ENCODE measurements at places on chromosomes 2 and 18.

DNA sequence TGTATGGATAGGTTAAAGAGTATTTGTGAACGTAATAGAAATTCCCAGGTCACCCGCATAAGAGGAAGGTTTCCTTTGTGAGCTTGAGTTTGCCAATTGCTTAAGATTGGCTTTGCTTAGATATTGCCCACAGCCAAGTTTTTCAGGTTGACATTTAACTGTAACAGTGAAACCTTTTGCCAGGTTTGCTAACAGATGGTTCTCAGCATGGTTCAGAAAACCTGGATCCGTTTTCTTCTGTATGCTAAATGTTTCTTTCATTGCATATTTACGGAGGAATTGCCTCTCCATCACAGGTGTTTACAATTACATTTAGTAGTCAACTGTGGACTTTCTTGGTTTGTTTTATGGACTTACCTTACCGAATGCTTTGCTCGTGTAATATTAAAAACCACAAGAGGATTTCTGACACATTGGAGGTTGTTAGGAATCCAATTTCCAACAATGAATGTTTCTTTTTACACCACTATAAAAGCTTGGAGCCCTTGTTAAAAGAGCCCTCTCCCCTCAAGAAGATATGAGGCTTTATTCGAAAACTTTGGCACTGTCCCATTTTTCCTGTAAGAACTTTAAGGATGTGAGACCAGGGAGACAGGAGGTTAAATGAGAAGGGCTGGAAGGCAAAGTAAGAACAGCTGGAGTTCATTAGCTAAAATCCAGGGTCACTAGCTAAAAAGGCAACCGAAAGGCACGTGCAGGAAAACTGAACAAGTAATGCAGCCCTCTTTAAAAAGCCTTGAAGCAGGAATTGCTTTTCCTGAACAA lies 7.8 kb downstream of the CDK15 start:
- no peak for DNase-seq

- DNase-seq = no peak
Observed at GRCh38 chr18:69992776-69993175, 45.1 kb upstream of the CD226 start.

- no peak for DNase-seq
Observed at GRCh38 chr2:27655155-27655951, 8.1 kb downstream of the SUPT7L start.

DNA sequence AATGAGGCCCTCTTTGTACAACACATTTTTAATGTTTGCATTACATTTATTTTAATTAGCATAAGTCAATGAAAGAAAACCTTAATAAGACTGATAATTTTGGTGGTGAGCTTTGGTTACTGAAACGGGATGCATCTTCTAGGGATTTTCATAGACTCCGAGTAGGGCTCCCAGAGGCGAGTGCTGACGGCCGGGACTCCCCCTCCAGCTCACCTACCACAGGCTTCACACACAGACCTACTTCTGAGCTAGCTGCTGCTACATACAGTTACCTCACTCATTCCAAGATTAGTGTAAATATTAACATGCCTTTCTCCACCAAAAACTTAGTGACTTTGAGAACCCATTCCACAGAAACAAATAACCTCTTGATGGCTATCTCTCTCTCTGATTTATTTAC lies 271.1 kb downstream of the GALR1 start:
- DNase-seq = no peak

DNA sequence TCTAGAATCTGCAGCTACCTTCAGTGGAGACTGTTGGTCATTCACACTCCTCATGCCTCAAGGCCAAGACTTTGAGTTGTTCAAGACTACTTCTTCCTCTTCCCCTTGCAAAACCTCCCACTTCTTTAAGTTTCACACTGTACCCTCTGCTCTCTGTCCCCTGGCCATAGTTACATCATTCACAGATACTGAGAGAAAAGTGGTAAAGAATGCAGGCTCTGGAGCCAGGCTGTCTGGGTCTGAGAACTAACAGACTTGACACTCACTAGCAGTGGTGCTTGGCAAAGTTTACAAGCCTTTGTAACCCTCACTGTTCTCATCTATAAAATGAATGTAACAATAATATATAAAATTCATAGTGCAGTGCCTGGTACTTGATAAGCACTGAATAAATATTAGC lies 61.8 kb downstream of the CDH20 start:
- DNase-seq = no peak

DNA sequence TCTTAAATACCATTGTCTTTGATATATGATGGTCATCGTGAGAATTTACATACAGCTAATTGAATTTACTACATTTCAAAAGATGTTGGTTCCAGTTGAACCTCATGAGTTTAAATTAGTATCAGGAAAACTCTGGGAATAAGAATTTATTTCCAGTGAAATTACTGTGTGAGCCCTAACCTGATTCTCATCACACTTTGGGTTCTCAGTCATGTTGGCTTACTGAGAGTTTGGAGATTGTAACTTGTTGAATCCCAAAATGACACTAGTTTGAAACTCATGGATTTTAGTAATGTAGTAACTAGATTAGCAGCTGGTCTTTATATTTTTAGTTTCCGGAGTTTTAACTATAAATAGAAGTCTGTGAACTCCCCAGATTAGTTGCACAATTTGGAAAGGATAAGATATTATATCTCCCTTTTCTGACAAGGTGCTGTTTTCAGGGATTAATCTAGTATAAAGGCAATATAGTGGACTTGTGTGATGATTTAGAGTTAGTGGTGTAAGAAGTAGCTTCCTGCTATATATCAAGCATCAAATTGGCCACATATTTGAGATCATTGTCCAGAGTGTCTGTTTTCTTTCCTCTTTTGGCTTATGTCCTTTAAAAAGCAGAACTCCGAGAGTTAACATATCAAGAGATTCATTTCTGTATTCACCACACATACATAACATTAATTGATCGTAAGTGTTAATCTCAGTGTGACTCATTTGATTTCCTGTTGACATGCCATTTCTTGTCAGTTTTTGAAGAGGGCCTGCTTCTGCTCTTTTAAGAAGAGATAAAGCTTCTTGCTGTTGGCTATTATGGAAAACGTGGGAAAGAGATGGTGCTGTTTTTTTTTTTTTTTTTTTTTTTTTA lies 15.7 kb downstream of the NDUFV2 start:
- peak; percentile 76 for DNase-seq

GRCh38 chr2:6924924-6925409 lies 7.8 kb downstream of the RNF144A start:
- DNase-seq = no peak

GRCh38 chr18:59484561-59485328 lies 125.7 kb upstream of the LMAN1 start:
- DNase-seq = no peak

- no peak for DNase-seq
Observed at GRCh38 chr2:763766-764525, 86.7 kb upstream of the TMEM18 start.

DNA sequence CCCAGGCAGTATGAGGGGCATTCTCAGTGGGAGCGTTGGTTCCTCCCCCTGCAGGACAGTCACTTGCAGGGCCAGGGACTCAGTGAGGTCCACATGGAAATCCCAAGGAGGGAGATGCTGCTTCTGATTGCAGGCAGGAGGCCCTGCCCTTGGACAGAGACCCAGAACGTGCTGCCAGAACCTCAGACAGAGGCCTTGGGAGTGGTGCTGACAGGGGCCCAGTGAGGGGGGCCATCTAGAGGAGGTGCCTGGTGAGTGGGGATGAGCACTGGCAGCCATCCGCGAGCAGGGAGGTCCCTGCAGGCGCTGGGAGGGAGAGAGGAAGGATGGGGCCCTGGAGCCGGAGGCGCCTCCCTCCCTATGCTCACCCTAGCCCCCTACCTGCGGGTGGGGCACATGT lies 133.1 kb downstream of the DYSF start:
- no peak for DNase-seq

- DNase-seq = peak; percentile 36
Observed at GRCh38 chr2:62724886-62725711, 19.6 kb downstream of the EHBP1 start.
